ENCODE measurements at places on chromosomes 7 and 10.

DNA sequence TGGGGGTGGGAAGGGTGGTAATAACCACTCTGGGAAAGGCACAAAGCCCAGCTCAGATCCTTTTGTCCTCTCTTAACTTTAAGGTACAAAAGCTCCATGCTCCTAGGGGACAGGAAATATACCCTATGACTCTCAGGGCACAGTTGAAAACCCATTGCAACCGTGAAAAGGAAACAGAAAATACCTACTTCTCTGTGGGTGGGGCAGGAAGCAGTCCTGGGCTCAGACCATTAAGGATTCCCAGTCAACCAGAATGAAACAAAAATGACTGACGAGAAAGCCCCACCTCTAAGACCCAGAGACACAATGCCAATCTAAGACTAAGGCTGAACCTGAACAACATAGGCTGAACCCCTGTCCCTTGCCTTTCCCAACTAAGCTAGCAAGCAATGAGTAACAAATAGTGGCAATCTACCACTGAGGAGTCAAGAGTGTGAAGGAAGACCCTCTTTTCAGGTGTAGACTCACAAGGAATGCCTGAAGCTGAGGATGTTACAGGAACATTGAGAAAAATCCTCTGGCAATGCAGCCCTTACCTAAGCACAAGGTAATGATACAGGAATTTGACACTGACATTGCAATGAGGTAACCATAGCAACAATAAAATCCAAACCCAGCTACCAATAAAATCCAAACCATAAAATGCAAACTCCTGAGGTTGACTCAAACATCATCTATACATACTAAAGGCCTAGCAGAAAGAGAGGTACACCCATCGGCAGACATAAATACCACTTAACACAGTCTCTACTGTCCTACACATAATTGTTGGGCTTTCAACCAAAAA lies 380.1 kb downstream of the HPSE2 start:
- DNase-seq = no peak

- no peak for DNase-seq
These were observed 1.2 kb downstream of the PALD1 start for GRCh38 chr10:70479626-70480238.

DNA sequence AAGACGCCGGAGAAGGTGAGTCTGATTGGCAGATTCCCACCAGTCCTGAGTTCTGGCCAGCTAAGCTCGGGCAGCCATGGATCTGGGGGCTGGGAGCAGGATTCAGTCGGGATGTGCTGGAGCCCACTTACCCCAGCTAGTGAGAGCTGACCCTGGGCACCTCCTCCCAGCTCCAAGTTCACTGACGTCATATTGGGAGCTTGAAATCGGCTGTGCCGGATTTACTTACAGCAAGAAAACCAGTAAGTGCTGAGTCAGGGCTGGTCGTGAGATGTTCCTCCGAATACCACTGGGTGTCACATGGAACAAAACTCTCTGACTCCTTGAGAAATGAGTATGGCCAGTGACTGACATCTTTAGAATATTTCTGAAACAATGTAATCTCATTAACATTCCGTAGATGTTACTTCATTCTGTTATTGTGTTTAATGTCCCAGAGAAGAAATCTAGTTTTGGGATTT lies 621.2 kb downstream of the SDK1 start:
- DNase-seq = peak; percentile 11

DNA sequence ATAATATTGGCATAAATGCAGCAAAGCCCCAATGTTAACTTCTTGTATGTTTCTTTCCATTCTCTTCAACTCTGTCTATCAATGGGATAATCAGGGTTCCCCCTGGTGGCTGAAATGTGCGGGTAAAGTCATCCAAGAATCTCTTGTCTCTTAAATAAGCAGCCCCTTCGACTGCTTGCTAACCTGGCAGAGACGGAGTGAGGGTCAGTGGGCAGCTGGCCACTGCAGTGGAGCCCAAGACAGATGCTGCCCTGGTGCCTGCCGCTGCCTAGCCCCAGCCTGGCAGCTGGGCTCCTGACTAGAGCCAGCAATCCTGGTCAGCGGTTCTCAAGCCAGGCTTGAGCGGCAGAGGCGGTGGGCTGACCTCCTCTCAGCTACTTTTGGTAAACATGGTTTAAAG lies 248.9 kb downstream of the COBL start:
- peak; percentile 46 for DNase-seq

- DNase-seq = no peak
These were observed 1528.8 kb upstream of the LRRTM3 start for GRCh38 chr10:65396997-65397396.

DNA sequence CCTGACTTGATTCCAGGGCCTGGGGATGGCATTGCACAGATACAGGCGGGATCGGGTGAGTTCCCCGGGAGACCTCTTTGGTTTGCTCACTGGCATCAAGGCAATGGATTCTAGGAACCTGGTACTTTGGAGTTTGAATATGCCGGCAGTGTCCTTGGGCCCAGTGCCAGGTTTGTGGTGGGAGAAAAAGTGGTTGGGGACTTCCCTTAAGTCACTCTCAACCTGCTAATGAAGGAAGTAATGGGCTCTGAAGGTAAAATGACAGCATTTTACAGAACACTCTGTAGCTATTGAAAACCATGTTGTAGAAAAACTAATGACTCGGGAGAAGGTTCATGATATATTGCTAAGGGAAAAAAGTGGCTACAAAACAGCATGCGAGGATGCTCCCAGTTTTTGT lies 129.9 kb downstream of the CFAP58 start:
- no peak for DNase-seq

DNA sequence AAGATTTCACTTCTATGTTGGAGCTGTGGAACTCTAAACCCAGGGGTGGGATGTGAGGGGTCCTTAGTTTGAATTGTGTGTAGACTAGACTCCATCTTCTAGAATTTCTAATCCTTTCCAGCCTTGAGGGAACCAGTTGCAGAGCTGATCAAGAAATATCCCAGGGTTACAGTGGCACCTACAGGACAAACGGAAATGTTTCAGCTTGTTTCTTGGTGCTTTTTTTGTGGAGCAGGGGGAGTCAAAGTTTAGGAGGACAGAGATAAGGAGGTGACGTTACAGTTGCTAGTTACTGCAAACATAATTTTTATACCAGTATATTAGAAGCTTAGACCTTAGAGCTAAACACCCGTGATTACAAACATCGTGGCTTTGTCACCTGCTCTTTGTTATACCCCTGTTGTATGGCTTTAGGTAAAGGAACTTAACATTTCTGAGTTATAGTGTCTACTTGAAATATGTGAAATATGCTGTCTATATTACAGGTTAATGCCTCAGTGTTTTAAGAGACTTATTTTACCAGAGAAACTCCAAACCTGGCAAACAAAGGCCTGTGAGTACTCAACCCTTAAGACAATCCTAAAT lies 84.5 kb upstream of the DYNC1I1 start:
- no peak for DNase-seq
